ENCODE measurements at places on chromosomes 4 and X.
A peak's percentile ranks its signal among the peaks of the same experiment; 100 is the strongest.

- DNase-seq: no peak
Measured at GRCh38 chr4:85370400-85371032, 104.4 kb upstream of the ARHGAP24 start.

GRCh38 chr4:55447831-55448230 is 52.1 kb downstream of the TMEM165 start:
- no peak for DNase-seq

- DNase-seq: no peak
Measured at GRCh38 chr4:130738233-130738632, 1642.3 kb downstream of the C4orf33 start.

- no peak for DNase-seq
Measured at GRCh38 chr4:43113196-43113595, 220.7 kb downstream of the GRXCR1 start.

- DNase-seq: no peak
Measured at GRCh38 chrX:133837091-133837490, 148.3 kb downstream of the GPC3 start.

DNA sequence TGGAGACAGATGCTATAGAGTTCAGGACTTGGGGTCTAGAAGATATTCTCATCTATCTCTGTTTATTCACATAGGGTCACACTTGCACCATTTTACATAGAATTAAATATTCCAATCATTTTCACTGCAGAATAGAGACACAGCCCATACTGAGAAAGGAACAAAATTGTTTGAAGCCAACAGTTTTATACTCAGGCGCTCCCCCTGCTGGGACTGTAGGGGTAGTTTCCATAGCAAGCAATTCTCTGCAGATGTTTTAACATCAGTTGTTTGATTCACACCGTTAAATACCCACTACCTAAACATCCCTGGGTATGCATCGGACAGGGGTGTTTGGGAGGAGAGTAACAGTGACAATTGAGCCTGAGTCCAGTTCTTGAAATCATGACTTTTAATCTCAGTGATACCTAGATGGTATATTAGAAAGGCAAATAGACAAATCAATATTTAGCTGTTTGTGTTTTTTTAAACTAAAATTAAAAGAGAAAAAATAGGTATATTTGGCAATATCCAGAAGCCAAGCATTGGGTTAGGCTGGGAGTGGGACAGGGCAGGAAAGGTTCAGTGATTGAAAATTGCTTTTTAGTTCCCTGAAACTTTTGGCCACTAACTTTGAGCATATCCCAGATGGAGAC is 33.8 kb downstream of the LONRF3 start:
- peak; percentile 7 for DNase-seq

DNA sequence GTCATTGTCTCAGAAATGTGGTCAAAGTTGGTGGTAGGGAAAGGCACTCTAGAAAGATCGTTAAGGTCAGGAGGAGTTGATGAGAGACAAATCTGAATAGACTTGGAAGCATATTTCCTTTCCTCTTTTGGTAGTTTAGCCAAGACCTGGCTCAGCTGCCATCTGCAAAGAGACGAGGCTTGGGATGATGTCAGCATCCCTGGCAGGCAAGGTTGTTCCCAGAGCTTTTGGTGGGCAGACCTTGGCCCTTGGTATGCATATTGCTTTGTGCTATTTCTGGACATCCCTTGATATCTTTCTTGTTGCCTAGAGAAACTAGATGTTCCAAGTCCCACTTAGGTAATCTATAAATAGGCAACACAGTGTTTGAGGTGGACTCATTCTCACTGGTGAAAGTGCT is 82.4 kb upstream of the NAF1 start:
- no peak for DNase-seq
